ENCODE measurements at places on chromosomes 5 and 9. TPM values are rescaled to one million over a fixed set of nuclear protein-coding genes. Genes with fewer than 3 reads are reported as not detected.

DNA sequence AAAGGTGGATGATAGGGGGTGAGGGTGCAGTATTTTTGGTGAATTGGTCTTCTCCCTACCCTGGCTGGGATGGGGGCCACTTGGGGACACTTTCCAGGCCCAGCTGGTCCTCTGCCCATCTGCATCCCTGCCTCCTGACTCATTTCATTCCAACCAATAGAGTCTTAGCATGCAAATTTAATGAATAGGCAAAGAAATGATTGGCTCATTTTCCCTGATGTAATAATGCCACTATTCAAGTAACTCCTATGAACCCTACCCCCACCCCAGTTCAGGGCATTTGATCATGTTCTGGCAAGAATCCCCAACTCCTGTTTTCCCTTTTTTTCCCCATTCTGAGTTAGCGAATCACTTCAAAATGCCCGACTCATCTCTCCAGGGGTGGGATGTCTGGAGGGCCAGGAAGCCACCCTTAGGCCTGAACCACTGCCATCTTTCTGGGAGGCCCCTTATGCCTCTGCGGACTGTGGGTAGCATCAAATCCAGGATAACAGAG is 56.7 kb downstream of the PCDH1 start:
- peak; percentile 96 for DNase-seq

The SLC46A2 gene
- not detected for total RNA-seq

The IFNA2 gene
- total RNA-seq, result not detected

The MTX3 gene
- 18.0 TPM for total RNA-seq

DNA sequence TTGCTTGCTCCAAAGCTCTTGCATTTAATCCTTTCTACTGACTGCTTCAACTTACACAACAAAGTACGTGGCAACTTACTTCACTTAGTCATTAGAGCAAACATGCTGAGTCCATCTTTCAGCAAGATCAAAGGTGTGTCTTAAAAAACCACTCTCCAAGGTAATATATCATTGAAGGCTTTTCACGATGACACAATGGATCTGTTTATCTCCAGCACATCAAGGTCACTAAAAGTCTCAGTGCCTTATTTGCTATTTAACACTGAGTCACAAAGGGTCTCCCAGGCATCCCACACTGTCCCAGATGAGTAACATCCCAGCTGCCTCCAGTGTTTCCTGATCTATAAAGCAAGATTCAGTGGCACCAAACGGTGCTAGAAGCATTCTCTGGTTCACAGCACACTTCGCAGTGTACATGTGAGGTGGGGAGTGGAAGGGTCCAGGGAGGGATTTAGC is 3.7 kb upstream of the CLK4 start:
- DNase-seq, result peak; percentile 29

- no peak for DNase-seq
These were observed 101.4 kb upstream of the MPDZ start for GRCh38 chr9:13380903-13381302.

GRCh38 chr5:112685931-112686330 is 51.8 kb upstream of the APC start:
- no peak for DNase-seq

The SERF1A gene
- total RNA-seq, result 4.4 TPM

DNA sequence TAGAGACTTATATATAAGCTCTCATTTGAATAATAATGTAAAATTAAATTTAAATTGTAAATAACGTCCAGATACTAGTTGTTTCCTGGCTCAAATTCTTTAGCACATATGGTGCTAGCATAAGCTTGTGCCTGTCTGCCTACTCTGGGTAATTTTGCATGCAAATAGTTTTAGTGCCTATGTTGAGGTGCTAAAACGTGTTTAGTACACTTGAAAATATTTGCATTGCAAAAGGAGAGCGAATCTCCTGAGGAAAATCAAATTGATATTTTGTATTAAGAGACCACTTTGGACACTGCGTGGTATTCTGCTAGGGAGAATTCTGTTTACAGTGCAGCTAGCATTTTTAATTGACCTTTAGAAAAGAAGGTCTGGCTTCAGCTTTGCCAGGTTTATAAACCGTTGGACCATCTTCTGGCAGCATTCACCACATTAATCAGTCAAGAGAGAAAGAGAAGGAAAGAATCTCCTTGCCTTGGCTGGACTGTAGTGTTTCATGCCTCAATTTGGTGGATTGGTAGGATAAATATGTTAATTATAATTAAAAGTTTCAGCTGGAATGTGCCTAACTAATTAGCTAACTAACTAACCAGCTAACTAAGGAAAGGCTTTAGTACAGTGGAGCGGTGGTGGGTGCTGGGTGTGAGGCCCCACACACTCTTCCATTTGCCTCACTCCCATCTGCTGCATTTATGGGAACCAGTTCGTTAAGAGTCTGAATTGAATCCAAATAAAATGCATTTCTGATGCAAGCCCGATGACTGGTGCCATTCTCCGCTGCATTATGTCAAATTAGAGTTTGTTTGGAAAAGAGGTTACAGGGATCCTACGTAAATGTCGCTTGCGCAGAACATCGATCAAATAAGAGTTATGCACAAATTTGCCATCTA is 150.1 kb upstream of the MPDZ start:
- no peak for DNase-seq

- DNase-seq, result no peak
These were observed 216 bp downstream of the ZMYND19 start for GRCh38 chr9:137590123-137590468.

The TARS1 gene
- total RNA-seq, result 285 TPM

- no peak for DNase-seq
These were observed 960 bp downstream of the SECISBP2 start for GRCh38 chr9:89319015-89319905.

The MCTP1 gene
- total RNA-seq, result 3.6 TPM

DNA sequence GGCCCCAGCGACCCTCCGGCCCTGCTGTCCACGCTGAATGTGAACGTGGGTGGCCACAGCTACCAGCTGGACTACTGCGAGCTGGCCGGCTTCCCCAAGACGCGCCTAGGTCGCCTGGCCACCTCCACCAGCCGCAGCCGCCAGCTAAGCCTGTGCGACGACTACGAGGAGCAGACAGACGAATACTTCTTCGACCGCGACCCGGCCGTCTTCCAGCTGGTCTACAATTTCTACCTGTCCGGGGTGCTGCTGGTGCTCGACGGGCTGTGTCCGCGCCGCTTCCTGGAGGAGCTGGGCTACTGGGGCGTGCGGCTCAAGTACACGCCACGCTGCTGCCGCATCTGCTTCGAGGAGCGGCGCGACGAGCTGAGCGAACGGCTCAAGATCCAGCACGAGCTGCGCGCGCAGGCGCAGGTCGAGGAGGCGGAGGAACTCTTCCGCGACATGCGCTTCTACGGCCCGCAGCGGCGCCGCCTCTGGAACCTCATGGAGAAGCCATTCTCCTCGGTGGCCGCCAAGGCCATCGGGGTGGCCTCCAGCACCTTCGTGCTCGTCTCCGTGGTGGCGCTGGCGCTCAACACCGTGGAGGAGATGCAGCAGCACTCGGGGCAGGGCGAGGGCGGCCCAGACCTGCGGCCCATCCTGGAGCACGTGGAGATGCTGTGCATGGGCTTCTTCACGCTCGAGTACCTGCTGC is 839 bp downstream of the KCNV2 start:
- DNase-seq, result no peak

DNA sequence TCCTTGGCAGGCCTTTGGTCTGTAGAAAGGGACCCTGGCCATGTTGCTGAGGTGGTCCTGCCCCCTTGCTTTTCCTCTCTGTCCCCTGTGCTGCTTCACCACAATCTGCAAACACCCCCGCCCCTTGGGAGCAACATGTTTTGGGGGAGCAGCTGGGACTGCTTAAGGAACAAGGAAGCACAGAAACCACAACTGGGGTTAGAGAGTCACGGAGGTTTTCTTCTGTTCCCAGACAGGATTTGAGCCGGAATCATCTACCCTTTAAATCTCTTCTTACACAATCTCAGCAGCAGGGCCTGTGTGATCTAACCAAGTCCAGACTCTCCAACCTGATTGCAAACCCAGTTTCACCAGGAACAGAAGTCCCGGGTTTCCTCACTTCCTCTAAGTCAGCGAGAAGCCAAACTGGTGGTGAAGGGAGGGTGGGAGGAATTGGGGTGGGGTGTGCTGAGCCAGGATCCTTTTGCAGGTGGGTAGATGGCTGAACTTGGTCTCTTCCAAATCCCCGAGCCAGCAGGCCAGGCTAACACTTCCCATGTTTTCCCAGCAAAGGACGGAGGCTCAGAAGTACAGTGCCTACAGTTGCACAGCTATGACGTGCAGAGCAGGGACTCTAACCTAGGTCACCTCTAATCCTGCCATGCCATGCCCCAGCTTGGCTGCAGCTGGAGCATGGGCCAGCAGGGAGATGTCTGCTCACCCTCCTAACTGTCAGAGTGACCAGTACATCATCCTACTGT is 25.0 kb downstream of the SH3PXD2B start:
- DNase-seq, result peak; percentile 73

The SKP2 gene
- 11.0 TPM for total RNA-seq

- no peak for DNase-seq
These were observed 1.3 kb downstream of the SLC25A48 start for GRCh38 chr5:135835766-135836165.

GRCh38 chr9:89330513-89330912 is 12.2 kb downstream of the SECISBP2 start:
- no peak for DNase-seq

DNA sequence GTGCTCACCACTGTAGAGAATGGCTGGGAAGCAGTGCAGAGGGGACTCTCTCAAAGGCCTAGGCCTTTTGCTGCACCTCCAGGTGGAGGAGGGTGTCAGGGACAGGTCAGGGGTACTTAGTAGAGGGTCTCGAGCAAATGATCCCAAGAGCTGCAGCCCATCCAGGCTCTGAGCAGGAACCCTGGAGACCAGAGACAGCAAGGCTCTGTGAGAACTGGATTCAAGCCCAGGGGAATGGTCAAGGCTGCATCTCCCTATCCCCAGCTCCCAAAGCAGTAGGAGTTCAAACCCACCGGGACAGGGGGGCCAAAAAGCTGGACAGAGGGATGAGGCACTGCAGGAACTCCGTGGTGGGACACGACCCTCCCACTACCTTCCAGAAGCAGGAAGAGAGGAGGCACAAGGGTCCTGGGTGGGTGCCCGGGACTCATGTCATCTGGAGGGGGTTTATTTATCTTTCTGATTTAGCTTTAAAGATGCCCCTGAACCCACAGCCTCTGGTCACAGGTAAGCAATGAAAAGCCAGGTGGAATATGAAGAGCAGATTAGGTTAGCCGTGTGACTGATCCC is 124.8 kb downstream of the MVB12B start:
- DNase-seq, result no peak

The SOHLH1 gene
- not detected for total RNA-seq

GRCh38 chr9:137299938-137300337 is 2.1 kb downstream of the NRARP start:
- no peak for DNase-seq

- peak; percentile 79 for DNase-seq
These were observed 526.1 kb downstream of the BNC2 start for GRCh38 chr9:16344343-16344742.

DNA sequence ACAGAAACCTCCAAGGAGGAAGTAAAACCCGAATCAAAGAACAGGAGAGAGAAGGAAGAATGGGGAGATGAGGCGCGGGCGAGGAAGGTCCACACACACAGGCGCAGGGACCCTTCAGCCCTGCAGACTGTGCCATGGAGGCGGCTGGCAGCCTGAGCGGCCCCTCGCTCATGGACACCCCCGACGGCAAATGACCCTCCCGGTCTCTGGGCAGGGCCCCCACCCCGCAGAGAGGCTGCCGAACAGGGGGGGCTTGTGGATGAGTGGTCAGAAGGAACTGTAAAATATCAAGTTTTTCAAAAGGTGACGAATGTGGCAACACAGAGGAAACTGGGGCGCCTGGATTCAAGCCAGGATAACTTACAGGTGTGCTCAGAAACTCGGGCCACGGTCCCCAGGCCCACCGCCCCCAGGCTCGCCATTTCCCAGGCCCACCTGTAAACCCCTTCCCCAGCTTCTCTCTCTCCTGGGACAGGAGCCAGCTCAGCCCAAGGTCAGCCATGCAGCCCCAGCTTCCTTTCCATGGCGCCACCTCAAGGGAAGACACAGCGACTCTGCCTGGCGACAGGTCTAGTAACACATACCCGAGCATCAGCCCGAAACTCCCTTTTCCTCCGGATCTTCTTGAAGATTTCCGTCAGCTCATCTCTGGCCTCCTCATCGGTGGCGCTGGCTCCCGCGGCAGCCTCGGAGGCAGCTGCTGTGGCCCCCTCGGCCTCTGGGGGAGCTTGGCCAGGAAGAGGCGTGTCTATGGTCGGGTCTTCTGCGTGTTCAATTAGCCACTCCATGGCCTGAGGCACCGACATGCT is 16.5 kb downstream of the UBAC1 start:
- DNase-seq, result no peak

The MARCHF3 gene
- 11.6 TPM for total RNA-seq

GRCh38 chr9:19247420-19247819 is 16.9 kb downstream of the DENND4C start:
- no peak for DNase-seq

The FAM221B gene
- total RNA-seq, result not detected

The THBS4 gene
- 1.5 TPM for total RNA-seq

GRCh38 chr9:132780230-132781007 is 97.7 kb downstream of the AK8 start:
- no peak for DNase-seq

- no peak for DNase-seq
These were observed 47.3 kb downstream of the ZNF366 start for GRCh38 chr5:72459913-72460312.

- DNase-seq, result no peak
These were observed 66.9 kb downstream of the GRIN3A start for GRCh38 chr9:101671567-101671966.

DNA sequence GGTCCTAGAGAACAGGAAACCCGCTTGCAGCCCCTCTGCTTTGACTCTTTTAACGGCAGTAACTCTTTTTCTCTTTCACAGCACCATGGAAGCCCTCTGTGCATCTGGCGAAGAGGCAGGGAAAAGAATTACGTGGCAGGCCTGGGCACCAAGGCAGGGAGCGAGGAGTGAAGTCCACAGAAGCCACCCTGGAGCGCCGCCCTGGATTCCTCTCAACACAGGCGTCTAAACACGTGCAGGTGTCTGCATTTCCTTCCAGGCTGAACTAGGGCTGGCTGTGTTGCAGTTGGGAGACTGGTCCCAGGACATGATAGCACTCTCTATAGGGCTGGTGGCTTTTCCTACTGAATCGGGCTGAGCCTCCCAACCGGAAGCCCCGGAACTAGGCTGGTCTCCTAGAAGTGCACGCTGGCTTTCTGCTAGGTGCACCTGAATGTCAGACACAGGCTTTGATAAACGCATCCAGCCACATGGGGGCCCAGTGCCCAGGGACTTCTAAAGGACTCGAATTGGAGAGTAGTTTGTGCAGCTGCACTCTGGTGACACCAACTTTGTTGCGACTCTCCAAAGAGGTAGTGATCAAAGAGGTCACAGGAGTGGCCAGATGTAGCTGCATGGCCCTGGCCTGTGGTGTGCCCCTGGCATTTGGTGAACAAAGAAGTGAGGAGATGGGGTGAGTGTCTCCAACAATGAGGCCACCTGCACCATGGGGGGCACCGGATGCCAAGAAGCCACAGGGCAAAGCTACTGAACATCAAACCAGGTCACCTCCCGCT is 54.5 kb downstream of the AK8 start:
- no peak for DNase-seq
